ENCODE measurements at places on chromosomes 5 and 9.

GRCh38 chr5:142432961-142433360 lies 108.1 kb upstream of the SPRY4 start:
- no peak for DNase-seq

DNA sequence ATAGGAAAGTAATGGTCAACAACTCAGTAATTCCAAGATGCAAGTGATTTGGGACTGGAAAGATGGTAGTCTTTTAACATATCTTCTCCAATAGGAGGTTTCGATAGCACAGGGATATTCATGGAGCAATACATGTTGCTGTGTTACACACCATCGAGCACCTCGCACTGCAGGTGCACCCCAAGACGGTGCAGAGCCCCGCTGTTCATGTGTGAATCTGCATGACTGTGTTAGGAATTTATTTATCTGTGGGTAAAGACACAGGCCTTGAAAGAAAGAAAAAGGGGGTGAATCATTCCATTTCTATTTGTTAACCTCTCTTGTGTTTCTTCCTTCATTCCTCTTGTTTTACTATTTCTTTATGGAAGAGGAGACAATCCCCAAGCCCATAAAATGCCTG lies 217.1 kb downstream of the EBF1 start:
- DNase-seq = no peak

- no peak for DNase-seq
Measured at GRCh38 chr5:102421647-102422046, 77.2 kb downstream of the SLCO6A1 start.

DNA sequence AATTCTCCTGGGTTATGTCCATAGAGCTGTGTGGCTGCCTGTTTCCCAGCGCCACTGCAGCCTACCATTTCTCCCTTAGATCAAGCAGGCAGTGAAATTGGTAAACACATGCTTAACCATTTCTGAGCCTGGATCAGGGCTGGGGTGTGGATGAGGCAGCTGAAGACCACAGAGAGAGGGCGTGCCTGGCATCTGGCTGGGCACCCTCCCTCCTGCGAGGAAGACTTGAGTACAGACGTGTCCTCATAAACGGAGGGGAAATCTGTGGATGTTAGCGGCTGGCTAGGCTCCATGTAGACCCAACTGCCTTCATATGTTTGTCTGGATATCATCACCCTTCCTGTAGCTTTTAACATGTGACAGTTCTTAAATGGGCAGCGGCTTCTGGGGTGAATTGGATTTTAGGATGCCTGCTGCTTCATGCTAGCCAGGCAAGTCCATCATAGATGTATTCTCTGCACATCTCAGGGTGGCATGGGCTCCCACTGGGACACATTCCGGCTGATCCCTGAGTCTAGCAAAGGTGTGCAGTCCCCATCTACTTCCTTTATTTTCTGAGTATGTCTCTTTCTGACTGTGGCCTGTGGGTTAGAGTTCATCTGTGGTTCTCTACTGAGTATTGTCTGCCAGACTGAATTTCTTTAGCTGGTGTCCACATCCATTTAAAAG lies 11.0 kb downstream of the RGS3 start:
- DNase-seq = no peak

DNA sequence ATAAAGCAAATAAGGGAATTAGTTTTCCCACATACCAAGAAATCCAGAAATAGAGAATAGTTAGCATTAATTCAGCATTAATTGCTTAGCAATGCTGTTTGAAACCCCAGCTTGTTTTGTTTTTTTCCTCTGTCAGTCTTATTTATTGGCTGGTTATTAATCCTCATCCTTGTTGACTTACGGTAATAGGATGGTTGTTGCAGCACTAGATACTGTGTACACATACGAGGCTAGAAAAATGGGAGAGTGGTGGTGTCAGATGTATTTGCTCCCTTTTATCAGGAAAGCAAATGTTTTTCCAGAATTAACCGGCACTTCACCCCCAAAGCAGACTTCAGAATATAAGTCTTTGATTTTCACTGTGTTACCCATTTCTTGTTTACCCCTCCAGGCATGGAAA lies 60.4 kb downstream of the ERBIN start:
- no peak for DNase-seq

DNA sequence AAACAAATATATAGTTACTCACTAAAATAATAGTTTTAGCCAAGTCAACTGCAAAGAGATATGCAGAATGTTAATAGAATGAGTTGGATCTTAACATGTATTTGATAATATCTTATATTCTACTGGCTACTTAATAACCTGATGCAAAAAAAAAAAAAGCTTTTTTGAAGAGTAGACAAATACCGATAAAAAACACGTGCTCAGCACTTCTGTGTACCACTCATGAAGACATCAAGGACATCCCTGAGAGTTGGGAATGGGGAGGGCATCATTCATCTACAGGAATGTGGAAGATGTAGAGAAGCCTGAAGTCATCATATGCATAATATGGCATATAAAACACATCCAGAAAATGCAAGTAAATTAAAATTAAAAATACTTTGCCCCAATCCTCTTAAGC lies 43.2 kb upstream of the RANBP3L start:
- DNase-seq = no peak

GRCh38 chr9:126326228-126327005 lies at the start of gene MVB12B:
Gene MVB12B (plus strand): TSS chr9:126326829. CDS start chr9:126326930, 101 bp downstream.
- DNase-seq = peak; percentile 68

Data from GM23248 (cell line).